ENCODE measurements at places on chromosomes 7 and 10.

- no peak for DNase-seq
Measured at GRCh38 chr10:89348975-89349374, 21.2 kb downstream of the IFIT3 start.

DNA sequence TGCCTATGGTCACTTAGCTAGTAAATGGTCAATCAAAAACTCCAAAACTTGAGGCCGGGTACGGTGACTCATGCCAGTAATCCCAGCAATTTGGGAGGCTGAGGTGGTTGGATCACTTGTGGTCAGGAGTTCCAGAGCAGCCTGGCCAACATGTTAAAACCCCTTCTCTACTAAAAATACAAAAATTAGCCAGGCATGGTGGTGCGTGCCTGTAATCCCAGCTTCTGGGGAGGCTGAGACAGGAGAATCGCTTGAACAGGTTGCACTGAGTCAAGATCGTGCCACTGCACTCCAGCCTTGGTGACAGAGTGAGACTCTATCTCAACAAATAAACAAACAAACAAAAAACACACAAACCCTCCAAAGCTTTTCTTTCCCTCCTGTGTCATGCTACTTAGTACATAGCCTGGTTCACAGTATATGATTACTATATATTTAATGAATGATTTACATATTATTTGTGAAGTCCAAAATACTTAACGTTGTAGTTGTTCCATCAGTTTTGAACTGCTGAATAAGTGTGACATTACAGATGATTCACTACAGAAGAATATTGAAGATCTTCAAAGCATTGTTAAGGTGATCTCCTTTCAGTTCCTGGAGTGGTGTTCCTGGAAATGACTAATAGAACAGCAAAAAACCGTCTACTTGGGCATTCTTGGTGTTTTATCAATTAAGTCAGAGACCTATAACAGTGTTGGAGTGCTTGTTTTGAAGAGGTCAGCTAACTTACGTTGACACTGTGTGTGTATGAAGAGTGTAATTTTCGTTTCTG lies 72.9 kb downstream of the ADK start:
- DNase-seq, result no peak

- DNase-seq, result no peak
Measured at GRCh38 chr10:125034675-125035074, 92.8 kb downstream of the ZRANB1 start.

DNA sequence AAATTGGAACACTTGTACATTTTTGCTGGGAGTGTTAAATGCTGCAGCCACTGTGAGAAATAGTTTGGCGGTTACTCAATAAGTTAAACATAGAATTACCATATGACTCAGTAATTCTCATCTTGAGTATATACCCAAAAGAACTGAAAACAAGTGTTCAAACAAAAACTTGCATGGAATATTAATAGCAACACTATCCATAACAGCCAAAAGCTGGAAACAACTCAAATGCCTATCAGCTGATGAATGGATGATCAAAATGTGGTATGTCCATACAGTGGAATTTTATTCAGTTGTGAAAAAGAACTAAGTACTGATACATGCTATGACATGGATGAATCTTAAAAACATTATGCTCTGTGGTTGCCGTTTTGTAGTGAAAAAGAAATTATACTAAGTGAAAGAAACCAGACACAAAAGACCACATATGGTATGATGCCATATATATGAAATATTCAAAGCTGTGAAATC lies 63.0 kb upstream of the SP4 start:
- DNase-seq, result no peak

- DNase-seq, result no peak
Measured at GRCh38 chr10:110770243-110770642, 101.5 kb upstream of the PDCD4 start.

GRCh38 chr7:98559219-98559618 lies 57.9 kb upstream of the NPTX2 start:
- no peak for DNase-seq

GRCh38 chr10:92241501-92241900 lies 49.4 kb downstream of the CPEB3 start:
- no peak for DNase-seq

- no peak for DNase-seq
Measured at GRCh38 chr10:79072041-79072441, 3.3 kb downstream of the ZMIZ1 start.

DNA sequence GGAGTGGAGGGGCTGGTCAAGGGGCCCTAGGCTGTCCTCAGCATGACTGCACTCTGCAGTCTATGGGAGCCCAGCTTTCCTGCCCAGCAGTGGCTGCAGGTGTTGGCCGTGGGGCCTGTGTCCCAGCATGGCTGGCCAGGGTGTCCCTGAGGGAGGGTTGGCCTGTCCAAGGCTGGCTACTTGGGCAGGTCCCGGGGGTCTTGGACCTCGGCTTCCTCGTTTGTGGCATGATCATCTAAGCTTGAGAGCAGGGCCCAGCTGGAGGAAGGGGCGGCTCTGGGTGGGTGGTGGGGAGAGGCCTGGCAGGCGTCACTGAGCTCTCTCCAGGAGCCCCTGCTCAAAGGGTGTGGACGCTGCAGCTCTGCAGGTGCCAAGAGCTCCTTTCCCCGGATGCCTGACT lies 43.7 kb upstream of the CFAP46 start:
- no peak for DNase-seq

DNA sequence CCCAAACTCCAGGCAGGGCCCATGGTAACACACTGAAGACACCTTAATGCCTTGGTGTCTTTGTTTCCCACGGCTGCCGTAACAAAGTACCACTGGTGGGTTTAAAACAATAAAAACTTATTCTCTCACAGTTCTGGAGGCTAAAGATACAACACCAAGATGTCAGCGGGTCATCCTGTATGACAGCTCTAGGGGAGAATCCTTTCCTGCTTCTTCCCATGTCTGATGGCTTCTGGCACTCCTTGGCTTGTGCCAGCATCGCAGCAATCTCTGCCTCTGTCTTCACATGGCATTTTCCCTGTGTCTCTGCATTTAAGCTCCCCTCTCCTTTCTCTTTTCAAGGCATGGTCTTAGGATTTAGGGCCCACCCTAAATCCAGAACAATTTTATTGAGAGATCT lies 33.1 kb downstream of the PRSS2 start:
- DNase-seq, result no peak

DNA sequence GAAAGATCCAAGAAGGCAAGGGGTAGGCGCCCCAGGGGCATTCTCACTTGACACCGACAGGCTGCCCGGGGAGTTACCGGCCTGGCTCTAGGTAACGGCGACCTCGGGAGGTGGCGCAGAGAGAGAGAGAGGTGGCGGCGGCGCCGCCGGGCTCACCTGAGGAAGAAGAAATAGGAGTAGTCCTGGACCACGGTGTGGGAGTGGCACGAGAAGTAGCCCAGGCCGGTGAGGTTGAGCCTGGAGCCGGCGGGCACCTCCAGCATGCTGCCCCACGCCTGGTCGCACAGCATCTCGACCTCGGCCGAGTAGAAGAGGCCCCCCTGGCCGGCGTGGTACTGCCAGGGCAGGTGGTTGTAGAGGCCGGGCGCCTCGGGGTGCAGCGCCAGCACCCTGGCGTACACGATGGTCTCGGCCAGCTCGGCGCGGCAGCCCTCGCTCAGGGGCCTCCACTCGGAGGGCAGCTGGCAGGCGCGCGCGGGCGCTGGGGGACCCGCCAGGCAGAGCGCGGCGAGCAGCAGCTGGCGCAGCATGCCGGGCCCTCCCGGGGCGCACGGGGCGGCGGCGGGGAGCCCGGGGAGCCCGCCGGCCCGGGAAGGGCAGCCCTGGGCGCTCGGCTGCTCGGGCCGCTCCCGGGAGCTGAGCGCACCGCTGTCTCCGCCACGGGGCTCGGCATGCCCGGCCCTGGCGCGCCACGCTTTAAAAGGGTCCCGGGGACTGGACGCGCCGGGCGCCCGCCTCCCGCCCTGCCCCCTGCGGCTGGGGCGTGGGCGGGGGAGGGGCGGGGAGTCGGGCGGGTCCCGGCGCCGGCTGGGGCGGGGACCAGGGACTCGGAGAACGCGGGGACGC lies at the start of gene CCDC3:
CCDC3 (minus strand) TSS at position 673 of the 846 bp plus-strand sequence; CDS start at position 530, 143 bp downstream.
- no peak for DNase-seq

- DNase-seq, result no peak
Measured at GRCh38 chr7:84202855-84203254, 8.3 kb upstream of the SEMA3A start.

GRCh38 chr10:48464871-48465736 lies 139.8 kb downstream of the ARHGAP22 start:
- no peak for DNase-seq

GRCh38 chr10:13960603-13961002 lies 370.1 kb downstream of the FRMD4A start:
- no peak for DNase-seq

DNA sequence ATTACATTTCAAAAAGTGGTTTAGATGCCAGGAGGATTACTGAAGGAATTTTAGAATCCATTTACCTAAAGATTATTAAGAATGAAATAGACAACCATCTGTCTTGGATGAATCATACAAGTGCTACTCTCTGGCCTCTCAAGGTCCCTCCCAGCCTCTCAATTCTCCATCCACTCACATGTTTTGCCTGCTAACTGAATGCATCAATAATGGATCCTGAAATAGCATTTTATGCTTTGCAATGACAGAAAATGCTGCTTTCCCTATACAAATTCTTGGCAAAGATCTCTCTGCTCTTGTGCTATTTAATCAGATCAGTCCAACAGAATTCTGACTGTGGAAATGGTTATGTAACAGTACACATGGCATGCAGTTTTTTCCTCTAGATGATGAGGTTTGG lies 68.1 kb downstream of the HBP1 start:
- no peak for DNase-seq

DNA sequence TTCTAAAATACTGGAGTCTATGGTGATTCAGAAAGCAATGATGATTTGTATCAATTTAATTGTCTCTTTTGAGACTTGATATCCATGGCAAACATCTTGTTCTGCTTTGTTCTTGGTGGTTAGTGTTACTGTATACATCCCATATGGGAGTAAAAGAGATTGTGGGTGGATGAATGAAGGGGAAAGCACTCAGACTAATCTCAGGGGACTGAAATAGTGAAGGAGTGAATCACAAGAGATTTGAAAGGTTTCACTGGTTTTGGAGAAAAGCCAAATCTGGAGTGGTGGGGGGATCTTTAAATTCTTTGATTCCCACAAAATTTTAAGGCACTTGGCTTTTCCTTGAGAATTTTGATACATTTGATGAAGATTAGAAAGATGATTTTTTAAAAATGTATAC lies 369.4 kb downstream of the INHBA start:
- DNase-seq, result no peak

GRCh38 chr10:30842894-30843293 lies 188.8 kb downstream of the ZNF438 start:
- DNase-seq, result no peak

DNA sequence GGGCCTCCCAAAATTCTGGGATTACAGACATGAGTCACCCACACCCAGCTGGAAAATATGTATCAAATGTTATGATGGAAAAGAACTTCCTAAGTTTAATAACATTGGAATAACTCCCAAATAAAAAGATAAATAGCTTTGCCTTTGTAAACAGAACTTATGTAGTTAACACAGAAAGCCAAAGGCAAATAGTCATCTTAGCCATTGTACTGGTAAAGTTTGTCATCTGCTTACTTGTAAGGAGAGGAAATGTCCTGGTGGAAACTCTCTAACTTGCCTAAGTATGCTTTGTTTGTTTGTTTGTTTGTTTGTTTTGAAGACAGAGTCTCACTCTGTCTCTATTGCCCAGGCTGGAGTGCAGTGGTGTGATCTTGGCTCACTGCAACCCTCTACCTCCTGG lies 23.8 kb upstream of the TPST1 start:
- DNase-seq, result no peak

- no peak for DNase-seq
Measured at GRCh38 chr10:88395677-88396076, 187.4 kb downstream of the RNLS start.

DNA sequence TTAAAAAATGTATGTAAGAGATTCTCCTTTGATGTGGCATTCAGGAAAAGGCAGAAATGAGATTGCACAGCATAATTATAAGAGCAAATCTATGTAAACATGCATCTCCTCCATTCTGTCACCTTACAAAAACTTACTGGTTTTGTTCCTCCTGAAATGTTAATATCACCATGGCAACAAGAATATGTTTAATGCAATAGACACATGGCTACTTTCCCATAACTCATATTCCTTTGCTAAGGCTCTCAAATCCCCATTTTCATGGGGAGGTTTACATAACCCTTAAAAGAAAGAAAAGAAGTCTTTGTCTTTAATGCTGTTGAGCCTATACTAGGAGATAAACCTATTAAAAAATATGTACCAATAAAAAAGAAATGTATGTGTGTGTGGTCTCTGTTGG lies 136.2 kb downstream of the ANK3 start:
- no peak for DNase-seq

DNA sequence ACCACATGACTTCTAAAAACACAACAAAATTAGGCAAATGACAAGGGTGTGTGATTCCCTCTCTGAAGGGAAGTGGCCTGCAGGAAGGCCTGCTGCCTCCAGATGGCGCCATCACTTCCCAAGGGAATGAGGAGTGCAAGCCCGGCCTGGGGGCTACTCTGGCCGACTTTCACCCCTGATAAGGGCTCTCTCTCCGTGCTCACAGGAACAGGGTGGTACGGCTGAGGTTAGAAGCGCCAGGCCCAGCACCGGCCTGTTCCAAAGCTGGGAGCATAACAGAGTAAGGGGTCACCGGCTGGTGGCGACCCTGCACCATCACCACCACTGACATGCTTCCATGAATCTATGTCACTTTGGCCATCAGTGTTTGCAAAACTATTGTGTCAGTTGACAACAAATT lies 13.1 kb downstream of the RBP3 start:
- DNase-seq, result no peak

DNA sequence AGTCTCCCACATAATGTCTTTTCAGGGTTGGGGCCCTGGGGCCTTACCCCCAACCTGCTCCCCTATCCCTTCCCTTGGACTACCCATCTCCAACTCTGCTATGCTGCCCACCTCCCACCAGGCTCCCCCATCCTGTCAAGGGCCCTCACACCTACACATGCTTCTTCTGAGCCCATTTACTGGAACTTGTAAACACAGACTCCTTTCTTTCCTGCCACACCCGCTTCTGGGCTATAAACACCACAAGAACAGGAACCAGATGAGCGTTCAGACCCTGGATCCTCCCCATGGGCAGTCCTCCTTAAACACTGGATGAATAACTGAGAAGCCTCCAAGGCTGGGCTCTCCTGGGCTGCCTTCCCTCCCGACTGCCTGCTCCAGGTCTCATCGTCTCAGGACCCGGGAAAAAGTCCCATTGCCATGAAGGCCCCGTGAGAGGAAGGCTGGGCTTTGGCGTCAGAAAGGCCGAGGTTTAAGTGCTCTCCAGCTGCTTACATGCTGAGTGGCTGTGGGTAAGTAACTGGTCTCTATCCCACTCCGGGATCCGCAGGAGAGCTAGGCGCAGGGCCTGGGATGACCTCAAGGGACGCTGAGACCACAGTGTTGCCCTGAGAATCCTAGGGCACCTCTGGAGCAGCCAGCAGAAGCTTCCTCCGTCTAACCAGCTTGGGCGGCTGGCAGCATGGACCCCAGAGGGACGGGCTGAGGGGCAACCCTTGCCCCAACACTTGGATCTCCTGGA lies 15.6 kb upstream of the CRHR2 start:
- DNase-seq, result no peak
